ENCODE measurements at places on chromosomes 16 and 17.

- DNase-seq, result no peak
These were observed 26.0 kb upstream of the LASP1NB start for GRCh38 chr17:38899421-38899820.

GRCh38 chr16:68064791-68065365 lies 20.3 kb upstream of the NFATC3 start:
- no peak for DNase-seq

DNA sequence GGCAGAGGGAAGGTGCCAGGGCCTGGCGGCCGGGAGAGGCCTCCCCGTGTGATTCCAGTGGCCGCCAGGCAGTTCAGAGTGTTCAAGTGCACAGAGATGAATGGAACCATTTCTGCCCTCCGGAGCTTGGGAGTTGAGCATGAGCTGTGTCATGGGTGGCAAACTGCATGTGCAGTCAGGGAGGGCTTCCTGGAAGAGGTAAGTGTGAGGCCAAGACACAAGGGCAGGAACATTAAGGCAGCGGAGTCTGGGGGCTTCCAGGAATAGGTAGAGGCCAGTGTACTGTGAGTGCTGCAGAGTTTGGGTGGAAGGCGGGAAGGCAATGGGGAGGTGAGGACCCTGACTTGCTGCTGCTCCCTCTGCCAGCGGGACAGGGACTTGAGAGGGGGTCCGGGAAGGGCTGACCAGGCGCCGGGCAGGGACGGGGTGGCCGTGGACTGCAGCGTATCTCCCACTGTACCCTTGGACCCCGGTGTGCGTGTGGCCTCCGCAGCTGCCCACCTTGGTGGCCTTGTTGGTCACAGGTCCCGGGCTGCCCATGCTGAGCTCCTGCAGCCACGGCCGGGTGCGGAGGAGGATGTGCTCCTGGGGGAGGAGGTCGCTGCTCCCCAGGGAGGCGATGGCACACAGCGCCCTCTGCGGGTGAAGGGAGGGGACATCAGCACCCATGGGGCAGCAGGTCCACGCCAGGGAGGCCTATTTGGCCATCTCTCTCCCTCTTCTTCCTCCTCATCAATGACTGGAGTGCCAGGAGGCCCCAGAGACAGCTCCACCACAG lies 7.5 kb upstream of the CEP131 start:
- no peak for DNase-seq

GRCh38 chr17:37060928-37061327 lies 112.2 kb downstream of the AATF start:
- DNase-seq, result no peak

- no peak for DNase-seq
These were observed 27.8 kb downstream of the GNPTG start for GRCh38 chr16:1379304-1380076.

DNA sequence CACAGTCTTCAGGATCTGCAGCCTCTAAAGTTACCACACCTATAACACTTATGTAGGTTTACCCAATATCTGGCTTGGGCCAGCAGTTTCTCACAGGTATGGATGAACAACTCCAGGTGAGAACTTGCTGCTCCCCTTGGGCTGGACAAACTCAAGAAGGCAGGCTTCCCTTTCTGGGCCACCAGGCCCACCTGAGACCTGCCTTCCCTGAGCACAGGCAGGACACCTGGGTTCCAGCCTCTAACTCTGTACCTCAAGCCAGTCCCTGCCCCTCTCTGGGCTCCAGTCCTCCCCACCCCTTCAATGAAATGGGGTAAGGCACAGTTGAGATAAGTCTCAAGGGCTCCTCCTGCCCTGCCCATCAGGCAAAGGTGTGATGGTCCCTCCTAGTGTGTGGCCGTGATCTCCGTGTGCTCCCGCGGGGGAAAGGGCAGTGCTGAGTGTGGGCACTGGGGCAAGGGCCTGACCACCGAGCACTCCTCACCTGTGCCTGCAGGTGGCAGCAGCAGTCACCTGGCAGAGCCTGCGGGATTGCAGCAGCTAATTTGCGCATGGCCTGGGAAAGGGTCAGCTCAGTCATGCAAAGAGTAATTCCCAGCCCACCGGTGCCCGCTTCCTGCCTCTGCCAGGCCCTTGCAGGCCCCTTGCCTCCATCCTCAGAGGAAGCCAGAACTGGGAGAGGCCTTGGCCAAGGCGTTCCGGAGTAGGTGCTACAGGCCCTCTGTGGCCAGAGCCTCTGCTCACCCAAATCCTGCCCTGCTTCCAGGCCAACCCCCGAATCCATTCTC lies 28.2 kb upstream of the ADGRG1 start:
- DNase-seq, result no peak

DNA sequence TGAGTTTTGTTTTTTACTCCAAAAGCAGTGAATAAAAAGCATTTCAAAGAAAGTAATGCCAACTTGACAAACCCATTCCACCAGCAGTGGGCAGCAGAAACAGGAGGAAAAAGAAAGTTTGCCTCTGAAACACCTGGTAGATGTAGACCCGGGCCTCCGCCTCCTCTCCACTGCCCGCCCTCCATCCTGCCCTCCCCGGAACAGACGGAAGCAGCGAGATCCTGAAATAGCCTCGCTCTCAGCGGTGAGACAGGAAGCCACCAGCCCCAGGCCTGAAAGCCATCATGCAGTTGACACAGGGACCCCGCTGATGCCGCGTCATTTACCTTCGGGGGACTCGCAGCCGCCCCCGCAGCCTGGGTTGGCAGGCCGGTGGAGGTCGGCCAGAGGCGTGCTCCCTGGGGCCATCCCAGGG lies 67.8 kb downstream of the C16orf78 start:
- DNase-seq, result peak; percentile 10

DNA sequence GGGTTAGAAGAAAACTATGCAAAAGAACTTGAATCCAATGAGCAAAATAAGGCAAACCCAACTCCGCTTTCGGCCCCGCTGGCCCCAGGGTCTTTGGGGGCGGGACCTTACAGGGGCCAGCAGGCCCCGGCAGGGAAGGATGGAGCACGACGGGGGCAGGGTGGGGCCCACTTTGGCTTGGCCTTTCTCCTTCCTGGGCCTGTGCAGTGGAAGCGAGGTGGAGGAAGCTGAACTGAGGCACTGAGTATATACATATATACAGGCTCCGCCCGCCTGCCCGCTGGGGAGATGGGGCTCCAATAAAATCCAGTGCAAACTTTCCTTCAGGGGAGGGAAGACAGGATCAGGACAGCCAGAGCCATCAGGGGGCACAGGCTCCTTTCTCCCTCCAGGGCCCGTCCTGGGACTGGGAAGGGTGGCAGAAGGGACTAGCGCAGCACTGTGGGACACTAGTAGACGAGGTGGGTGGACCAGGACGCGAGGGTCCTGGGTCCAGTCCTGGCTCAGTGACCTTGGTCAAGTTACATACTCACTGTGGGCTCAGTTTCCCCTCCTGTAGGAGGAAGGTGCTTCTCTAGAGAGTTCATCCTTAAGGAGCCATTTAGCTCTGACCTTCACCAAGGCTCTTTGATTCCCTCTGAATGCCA lies 20.9 kb upstream of the MPO start:
- DNase-seq, result no peak

GRCh38 chr17:29125651-29126050 lies 54.5 kb downstream of the MYO18A start:
- no peak for DNase-seq

GRCh38 chr17:41600318-41600717 lies 12.2 kb downstream of the KRT16 start:
- DNase-seq, result no peak

DNA sequence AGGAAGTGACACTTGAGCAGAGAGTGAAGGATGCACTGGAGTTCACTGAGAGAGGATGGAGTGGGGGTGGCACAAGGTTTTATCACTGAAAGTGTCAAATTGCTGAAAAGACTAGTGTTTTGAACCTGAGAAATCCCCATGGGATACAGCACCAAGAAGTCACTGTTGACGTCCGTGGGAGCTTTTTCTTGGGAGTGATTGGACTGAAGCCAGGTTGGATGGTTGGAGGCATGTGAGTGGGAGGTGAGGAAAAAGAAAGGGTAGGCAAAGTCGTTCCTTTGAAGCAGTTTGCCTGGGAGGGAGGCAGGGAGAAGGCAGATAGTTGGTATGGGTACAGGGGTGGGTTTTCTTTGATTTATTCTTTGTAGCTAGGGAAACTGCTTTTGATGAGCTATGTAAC lies 39.9 kb upstream of the SDK2 start:
- no peak for DNase-seq

DNA sequence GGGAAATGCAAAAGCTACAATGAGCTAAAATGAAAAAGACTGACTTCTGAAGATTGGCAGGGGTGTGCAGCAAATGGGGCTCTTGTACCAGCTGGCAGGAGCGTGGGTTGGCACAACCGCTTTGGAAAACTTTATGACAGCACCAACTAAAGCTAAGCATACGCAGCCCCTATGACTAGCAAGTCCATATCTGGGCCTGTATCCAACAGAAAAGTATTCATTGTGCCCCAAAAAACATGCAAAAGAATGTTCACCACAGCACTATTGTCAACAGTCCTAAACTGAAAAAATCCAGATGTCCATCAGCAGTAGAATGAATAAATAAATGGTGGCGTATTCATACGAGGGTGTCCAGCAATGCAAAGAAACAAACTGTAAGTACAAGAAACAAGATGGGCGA lies 22.6 kb upstream of the ITGA3 start:
- DNase-seq, result no peak

GRCh38 chr16:50446861-50447260 lies 78.1 kb upstream of the BRD7 start:
- no peak for DNase-seq

- DNase-seq, result no peak
These were observed 1.8 kb downstream of the JPT1 start for GRCh38 chr17:75152523-75152921.

GRCh38 chr17:63295288-63295687 lies 150.8 kb downstream of the CYB561 start:
- DNase-seq, result no peak

DNA sequence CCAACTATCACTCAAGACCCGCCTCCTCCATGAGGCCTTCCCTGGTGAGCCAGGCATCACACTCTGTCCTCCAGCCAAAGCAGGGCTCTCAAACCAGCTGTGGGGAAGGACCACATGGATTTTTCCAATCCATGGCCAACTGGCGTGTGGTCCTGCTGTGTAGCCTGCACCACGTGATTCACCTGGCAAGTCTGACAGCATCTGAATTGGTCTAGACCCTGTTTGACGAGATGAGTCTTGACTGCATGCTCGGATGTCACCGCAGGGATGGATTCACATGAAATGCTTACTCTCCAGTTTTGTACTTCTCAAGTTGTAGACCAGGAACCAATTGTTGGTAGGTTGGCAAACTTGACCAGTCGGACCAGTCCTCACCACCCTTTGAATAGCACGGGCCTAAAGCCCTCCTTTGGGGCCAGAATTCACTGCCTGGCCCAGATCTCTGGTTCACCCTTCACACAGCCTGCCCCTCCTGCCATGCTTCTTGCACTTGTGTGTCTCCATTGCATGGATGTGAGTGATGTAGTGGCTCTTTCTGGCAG lies 9.9 kb downstream of the CRHR1 start:
- no peak for DNase-seq

DNA sequence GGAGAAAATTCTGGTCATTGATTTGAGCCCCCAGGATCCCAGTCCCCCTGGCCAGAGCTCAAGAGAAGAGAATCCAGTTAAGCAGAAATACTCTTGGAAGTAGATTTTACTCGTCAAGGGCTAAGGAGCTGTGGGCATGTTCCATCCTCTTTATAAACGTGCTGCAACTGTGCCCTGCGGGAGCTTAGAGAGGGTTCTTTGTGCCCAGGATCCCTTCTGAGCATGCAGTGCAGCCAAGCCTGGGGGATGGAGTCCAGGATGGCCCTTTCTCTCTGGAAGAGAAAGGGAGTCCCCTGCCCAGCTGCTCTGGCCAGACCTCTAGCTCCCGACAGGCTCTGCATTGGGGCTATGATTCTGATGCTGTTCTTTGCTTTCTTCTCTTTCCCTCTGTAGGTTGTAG lies 9.5 kb upstream of the LGALS9 start:
- DNase-seq, result no peak
